Mammary epithelial cell (primary cell): ENCODE measurements at places on chromosomes 1 and 21. TPM values are rescaled to one million over a fixed set of nuclear protein-coding genes. Genes with fewer than 3 reads are reported as not detected.

The HES2 gene
- total RNA-seq = 54.3 TPM

The PGBD2 gene
- total RNA-seq = 4.2 TPM

The SLC2A5 gene
- 0.38 TPM in 1 of 2 replicates, not detected in the other for total RNA-seq

The NR0B2 gene
- total RNA-seq = not detected in 2 replicates

DNA sequence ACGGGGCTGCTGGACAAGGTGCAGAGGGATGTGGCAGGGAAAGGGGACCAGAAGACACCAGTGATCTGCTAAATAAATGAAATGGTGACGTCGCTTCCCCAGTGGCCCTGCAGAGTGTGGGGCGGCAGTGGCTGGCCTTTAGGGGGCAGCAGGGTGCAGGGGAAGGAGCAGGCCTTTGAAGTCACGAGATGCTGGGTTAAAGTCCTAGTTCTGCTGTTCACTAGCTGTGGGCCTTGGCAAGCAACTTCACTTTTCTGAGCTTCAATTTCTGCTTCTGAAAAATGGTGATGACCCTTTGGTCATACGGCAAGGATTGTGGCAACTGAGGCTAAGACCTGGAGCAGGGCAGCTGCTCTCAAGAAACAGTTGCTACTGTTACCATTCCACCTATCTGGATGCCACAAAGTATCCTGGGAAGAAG is 9.2 kb upstream of the GALE start:
- DNase-seq = peak; percentile 45

- no peak for DNase-seq
Measured at GRCh38 chr1:110433213-110433612, 17.7 kb upstream of the PROK1 start.

- DNase-seq = no peak
Measured at GRCh38 chr1:113780374-113781146, 21.3 kb upstream of the PHTF1 start.

GRCh38 chr1:153566414-153567371 is 1.0 kb upstream of the S100A2 start:
- DNase-seq = peak; percentile 99

DNA sequence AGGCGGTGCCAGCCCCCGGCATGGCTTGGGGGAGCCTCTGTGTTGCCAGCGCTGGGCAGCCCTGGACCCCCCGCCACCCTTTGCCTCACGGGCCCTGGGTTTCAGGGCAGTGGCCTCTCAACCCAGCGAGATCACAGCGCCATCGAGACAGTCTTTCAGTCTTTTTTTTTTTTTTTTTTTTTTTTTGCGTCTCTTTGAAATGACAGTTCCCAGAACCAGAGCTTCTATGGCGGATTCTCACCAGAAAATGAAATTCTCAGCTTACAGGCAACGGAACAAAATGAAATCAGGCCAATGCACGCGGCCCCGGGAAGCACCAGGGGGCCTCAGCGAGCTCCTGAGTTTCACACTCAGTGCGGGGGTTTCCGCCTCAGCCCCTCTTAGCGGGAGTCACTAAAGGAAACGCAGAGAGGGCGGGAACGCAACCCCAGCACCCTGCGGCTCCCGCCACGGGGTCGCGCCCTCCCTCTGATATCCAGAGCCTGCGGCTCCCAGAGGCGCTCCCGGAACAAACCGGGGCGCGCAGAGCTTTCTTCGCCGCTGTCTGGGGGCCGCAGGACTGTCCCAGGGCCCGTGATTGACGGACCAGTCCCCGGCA is 8.0 kb upstream of the COL6A1 start:
- peak; percentile 24 for DNase-seq

GRCh38 chr1:94522304-94522703 is 19.3 kb downstream of the F3 start:
- DNase-seq = peak; percentile 48

DNA sequence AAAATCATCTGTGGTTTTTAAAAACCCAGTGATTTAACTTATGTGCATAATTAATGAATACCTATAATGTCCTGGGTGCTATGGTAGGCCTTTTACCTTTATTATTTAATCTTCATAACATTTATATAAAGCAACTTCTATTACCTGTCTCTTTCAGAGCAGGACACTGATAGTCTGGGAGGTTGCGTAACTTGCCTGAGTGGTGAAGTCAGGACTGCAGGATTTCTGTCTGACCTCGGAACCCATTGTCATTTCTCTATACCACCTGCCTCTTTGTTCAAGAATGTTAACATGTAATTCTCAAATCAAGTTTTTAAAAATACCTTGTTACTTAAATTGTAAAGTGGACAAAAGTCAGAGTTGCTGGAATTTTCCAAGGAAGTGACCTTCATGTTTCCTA is 41.0 kb upstream of the BACH1 start:
- DNase-seq = peak; percentile 32

DNA sequence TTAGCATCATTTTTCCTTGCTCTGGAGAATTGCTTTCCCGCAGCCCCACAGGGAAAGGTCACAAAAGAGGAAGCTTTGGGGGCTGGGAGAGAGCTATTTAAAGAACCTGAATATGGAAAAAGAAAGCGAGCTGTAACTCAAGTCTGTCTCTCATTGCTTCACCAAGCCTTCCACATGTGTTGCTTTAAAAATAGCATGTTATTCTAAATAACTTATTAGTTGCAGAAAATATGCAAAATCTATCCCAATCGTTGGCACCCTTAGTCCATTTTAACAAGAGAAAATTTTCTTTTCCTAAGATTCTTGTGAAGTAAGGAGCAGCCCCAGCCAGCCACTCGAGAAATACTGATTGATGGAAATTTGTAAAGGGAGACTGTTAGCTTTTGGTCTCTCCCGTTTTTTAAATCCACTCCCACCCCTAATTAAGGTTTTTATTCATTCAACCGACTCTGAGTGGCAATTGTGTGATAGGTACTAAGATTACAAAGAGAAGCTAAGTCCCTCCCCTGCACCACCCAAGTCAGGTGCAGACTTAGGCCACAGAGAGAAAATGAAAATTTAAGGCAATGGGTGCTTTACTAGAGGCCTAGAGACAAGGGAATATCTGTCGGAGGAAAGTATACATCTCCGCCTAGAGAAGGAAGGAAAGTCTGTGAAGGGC is 802 bp downstream of the CYP4X1 start:
- DNase-seq = no peak

- no peak for DNase-seq
Measured at GRCh38 chr1:110161849-110162248, 11.6 kb downstream of the SLC6A17 start.

DNA sequence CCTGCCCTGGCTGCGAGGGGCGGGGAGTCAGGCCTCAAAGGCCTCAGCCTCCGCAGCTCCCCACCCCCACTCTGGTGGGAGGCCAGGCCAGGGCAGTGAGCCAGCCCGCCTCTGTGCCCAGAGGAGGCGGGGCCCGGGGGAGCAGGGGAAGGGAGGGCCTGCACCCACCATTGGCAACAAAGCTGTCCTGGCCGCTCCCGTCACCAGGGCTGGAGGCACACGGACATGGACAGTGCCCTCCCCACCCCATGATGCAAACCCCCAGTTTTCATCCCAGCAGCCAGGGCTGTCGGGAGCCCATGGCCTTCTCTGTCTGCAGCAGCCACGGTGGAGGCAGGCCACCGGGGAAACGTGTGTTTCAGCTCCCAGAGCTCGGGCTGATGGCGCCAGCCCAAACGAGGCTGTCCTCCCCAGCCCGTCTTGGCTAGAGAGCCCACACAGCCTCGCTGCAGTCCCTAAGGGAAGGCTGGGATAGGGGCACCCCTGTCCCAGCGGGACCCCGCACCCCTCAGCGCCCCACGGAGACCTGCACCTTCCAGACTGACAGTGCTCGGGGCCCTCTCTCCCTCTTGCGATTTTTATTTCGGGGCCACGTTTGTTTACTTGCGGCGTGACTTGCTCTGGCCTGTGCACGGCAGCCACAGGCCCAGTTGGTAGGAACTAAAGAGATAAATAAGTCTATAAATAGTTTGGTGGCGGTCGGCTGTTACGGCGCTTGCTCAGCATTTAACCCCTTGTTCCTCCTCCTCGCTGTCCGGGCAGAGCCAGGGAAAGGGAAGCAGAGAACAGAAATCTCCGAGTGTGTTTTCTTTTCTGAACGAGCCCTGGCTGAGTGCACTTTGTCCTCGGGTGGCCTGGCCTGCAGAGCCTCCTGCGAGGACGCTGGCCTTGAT is 101.8 kb downstream of the PRDM16 start:
- DNase-seq = no peak

GRCh38 chr1:114122941-114123618 is 30.6 kb downstream of the SYT6 start:
- peak; percentile 83 for DNase-seq
